ENCODE measurements at places on chromosomes 16 and 17.

- no peak for DNase-seq
These were observed 4.7 kb upstream of the PLCG2 start for GRCh38 chr16:81774348-81774747.

- DNase-seq, result peak; percentile 32
These were observed 8.6 kb downstream of the DNAH17 start for GRCh38 chr17:78568494-78569115.

DNA sequence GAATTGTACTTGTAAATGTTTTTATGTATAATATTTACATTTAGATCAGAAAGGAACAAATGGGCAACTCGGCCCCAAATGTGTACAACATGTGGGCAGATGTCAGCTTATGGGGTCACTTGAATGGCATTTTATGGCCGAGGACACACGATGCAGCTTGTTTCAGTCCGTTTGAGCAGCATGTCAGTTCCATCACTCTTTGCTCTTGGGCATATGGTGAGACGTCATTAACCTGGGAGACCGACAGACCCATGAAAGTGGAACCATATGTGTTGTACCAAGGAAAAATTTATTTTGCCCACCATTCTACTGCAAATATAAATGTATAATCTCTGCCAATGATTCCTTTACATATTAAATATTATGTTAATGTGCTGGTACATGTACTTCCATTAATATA, 561.9 kb upstream of the SOX9 start:
- no peak for DNase-seq

GRCh38 chr17:42683407-42684034, 1.2 kb downstream of the CNTNAP1 start:
- no peak for DNase-seq

- no peak for DNase-seq
These were observed 15.3 kb downstream of the CREBBP start for GRCh38 chr16:3865241-3865640.

DNA sequence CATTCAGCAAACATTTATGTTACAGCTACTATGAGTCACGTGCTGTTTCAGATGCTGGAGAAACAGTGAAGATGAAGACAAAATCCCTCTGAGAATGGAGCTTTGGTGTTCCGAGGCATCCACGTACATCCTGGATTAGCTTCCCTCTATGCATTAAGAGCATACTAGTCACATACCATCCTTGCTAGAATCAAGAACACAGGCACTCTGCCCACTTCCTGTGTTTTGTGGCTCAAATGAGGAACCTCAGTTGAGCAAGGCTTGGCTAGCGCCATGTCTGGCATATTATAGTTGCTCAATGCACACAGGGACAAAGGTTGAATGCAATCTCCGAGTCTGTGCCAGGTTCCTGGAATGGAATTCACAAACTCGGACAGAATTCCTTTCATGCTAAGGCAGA, 297.5 kb downstream of the XYLT1 start:
- DNase-seq, result peak; percentile 97

DNA sequence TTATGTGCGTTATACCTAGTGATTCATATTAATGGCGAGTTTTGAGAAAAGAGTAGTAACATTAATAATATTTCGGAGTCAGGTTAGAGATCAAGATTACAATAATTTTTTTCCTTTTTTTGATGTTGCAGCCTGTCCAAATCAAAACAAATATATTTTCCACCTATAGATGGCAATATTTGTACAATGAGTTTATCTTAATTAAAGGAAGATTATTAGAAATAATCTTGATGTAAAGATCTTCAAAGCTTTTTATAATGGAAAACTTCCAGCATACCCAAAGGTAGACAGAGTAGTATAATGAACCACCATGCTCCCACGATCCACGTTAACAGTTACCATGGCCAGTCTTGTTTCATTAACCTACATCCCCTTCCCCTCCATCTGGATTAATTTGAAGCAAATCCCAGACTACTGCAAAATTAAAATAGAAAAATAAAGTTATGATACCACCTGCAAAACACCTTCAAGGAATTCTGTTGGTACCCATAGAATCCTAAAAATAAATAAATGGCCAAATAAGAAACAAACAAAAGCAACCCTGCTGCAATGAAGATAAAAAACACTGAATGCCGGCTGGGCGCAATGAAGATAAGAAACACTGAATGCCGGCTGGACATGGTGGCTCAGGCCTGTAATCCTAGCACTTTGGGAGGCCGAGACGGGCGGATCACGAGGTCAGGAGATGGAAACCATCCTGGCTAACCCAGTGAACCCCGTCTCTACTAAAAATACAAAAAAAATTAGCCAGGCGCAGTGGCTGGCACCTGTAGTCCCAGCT, 46.5 kb upstream of the GINS3 start:
- DNase-seq, result peak; percentile 6

- no peak for DNase-seq
These were observed 7.5 kb upstream of the TMEM101 start for GRCh38 chr17:44022246-44022645.

- no peak for DNase-seq
These were observed 75.8 kb upstream of the CNTNAP4 start for GRCh38 chr16:76201385-76201784.

DNA sequence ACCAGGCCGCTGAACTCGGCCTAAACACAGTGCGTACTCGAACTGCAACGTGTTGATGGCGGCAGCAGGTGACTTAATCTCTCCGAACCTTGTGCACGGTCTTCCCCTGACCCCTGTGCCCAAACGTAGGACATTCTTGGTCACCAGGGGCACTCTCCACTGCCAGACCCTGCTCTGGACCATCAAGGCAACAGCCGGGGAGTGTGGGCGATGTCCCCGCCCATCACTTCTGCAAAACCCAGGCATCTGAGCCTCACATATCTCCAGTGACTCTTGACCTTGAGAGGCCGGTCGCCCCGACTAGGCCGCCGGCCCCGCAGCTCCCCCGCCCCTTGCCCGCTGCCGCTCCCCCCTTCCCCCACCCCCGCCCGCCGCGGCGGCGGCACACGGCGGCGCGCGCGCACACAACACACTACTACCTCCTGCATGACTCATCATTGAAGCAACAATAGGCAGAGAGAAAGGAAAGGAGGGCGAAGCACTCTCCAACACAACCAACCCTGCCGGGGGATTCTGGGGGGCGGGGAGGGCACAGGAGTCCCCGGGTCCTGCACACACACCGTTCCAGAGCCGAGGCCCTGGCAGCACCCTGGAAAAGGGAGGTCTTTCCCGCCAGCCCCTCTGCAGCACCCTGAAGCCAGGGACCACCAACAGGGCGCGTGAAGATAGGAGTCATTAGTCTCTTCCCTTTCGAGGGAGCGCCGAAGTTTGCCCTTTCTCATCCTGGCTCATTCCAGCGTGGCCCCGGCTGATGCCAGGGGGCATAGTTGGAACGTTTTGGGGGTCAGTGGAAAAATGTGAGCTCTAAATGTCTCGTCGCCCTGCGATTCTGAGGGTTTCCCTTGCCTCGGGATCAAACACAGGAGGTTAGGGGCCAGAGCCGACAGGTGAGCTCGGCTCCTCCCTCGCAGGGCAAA, 1.9 kb downstream of the MNT start:
- peak; percentile 90 for DNase-seq

- no peak for DNase-seq
These were observed 62.6 kb downstream of the ZFHX3 start for GRCh38 chr16:72985148-72985941.

DNA sequence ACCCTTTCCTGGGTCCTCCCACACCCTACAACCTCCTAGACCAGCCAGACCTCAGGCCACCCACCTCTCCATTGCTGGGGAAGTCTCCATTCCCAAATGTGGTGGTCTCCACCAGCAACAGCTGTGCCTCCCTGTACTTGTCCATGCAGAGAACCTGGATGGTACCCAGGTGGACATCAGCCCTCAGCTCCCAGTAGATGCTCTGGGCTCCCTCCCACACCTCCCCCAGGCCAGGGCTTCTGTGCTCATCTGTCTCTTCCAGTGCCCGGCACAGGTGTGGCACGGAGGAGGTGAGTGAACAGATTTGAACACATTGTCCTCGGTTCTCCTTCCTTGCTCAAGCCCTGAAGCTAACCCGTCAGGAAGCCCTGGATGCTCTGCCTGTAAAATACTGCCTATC, 34.6 kb downstream of the LGALS9 start:
- DNase-seq, result no peak

GRCh38 chr17:38564869-38565268, 40.9 kb downstream of the SRCIN1 start:
- no peak for DNase-seq

Measured in inflammatory macrophage (primary cell).